ENCODE measurements at places on chromosomes 2 and 18.
A peak's percentile ranks its signal among the peaks of the same experiment; 100 is the strongest.

DNA sequence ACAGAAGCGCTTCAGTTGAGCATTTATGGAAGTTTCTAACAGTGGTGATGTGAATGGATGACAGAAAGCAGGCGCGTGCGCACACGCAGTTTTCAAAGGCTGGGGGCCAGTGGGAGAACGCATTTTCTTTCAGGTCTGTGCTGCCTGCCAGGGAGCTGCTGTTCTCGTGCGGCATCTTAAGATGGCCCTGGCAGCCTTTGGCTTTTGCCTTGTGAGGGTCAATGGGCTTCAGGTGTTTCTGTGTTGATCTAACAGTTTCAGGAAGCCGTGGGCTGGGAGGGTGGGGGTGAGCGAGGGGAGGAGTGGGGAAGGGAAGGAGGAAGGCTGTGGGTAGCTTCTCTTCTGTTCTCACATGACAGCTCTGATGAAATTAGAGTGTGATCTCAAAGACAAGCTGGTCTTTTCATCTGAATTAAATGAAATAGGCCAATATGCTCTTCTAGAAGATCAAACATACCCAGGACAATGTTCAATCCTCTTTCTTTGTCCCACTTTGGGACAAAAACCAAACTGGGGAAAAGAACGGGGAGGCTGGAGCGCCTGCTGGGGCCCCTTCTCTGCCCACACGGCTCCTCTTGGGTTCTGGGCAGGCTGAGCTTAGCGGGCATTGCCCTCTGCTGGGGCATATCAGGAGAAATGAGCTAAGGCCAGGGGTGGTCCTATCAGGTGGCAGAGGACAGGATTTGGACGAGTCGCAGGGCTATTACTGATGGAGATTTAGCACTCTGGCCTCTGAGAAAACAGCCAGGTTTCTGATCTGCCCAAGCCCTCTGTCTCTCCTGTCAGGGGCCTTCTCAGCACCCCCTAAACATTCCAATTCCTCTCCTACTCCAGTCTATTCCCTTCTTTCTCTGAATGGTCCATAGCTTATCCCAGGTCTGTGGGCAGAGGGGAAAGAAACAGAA is 126.2 kb upstream of the LGALSL start:
- DNase-seq: no peak

- DNase-seq: peak; percentile 42
Measured at GRCh38 chr2:8408560-8409460, 273.0 kb upstream of the ID2 start.

DNA sequence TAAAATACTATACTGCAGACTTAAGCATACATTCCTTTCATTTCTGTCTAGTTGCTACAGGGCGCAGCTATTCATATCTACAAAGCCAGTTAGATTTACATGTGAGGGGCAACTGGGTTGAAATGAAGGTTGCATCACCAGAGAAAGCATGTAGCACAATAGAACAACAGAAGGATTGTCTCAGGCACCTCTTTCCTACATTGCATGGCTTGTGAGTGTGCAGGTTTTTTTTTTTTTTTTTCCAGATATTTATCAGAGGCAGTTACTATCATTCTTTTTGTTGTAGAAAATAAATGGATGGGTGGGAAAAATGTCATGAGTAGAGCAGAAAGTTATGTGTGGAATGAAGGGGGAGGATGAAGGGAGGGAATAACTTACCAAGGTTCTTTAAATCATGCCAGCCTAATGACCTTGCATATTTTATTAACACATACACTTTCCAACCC is 86.8 kb downstream of the ERBB4 start:
- DNase-seq: peak; percentile 86

DNA sequence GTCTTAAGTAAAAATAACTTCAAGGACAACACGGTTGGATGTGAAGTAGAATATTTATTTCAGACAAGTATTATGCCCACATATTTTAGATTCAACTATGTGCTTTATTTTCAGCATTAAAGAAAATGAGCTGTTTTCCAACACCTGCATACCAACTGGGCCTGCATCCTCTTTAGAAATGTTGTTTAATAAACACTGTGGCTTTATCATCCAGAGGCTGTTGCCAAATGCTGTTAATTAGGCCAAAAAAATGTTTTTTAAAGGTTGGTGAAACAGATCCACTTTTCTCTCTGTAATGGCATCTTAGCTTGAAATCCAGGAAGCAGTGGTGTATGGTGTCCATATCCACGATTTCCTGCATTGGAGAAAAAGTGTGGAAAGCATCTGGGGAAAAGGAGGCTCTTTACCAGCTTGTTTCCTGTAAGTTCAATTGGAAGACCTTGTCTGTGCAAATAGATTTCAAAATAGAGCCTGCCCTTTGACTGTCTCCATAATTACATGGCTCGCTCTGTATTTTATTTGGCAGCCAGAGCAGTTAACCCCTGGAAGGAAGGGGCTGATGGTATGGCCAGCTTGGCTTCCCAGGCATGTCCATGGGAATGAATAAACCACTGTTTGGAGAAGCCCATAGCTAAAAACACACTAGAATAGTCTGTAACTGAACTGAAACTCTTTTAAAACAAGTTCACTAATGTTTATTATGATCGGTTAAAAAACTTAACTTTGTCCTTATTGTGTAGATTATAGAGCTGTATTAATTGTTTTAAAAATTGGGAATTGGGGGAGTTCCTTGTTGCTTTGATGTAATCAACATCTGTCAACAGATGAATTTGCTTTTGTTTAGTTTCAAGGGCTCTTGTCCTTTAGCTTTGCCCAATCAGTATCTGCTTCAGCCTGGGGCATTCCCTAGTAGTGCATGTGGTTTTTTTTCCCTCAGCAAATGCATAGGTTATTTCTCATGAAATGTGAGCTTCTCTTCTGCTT is 33.0 kb upstream of the DLX1 start:
- DNase-seq: no peak

DNA sequence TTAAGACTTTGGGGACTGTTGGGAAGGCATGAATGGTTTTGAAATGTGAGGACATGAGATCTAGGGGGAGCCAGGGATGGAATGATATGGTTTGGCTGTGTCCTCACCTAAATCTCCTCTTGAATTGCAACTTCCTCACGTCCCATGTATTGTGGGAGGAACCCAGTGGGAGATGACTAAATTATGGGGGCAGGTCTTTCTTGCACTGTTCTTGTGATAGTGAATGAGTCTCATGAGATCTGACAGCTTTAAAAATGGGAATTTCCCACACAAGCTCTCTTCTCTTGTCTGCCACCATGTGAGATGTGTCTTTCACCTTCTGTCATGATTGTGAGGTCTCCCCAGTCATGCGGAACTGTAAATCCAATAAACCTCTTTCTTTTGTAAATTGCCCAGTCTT is 11.5 kb upstream of the MBP start:
- DNase-seq: no peak

GRCh38 chr18:48804856-48805610 is 145.7 kb downstream of the SMAD7 start:
- no peak for DNase-seq

DNA sequence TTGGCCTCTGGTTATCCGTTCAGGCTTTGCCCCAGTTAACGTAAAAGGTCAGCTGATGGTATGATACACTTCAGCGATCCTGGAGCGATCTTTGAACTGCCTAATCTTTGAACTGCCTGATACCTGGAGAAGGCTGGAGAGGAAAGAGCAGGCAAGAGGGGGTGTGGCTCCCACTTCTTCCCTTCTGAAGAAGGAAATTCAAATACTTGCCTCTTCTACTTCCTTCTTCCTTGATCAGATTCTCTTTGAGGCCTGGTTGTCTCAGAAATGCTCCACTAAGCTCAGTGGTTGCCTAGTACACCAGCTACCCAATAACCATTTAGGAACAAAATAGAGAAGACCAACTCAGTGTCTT is 619 bp downstream of the GALM start:
- peak; percentile 69 for DNase-seq

- peak; percentile 29 for DNase-seq
Measured at GRCh38 chr2:121197369-121198091, 87.5 kb downstream of the TFCP2L1 start.

DNA sequence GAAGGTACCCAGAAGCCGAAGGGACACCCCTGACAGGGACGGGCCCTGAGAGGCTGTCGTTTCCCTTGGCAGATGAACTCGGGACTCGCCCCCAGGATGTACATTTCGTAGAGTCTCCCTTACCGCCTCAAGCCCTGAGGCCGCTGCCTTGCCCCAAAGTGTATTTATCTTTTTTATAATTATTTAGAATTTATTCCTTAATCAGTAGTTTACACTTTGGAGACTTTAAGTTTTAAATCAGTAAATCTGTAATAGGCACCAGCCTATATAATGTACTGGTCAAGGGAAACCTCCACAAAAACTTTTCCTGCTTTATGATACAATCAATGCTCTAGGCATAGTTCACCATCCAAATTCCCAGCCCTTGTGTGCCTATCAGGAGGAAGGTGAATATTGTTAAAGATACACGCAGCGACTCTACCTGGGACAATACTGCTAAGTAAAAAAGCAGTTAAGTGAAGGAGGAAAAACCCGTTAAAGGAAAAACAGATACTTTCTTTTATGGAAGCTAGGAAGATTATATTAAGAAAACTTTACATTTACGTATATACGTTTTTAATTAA is 848 bp downstream of the VRK2 start:
- DNase-seq: peak; percentile 12

GRCh38 chr18:39840406-39840805 is 2114.6 kb upstream of the PIK3C3 start:
- no peak for DNase-seq

GRCh38 chr18:30970196-30970816 is 72.2 kb downstream of the DSC3 start:
- peak; percentile 16 for DNase-seq

GRCh38 chr18:70405052-70405451 is 116.2 kb downstream of the SOCS6 start:
- DNase-seq: no peak

DNA sequence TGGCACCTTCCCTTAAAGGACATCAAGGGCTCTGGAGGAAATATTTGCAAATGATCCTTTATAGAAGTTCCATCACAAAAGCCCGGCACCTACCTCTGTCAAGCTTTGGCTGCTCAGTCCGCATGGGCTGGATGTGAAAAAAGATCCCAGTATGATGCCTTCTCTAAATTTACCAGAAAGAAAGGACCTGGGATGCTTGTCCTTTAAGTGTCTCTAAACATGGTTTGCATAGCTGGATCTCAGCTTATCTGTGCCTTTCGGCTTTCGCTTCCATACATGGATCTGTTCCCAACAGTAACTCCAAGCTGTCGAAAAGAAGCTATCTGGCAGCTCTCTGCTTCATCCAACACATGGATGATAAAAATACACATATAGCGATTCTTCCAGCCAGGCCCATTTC is 60.4 kb upstream of the SLC8A1 start:
- DNase-seq: no peak

DNA sequence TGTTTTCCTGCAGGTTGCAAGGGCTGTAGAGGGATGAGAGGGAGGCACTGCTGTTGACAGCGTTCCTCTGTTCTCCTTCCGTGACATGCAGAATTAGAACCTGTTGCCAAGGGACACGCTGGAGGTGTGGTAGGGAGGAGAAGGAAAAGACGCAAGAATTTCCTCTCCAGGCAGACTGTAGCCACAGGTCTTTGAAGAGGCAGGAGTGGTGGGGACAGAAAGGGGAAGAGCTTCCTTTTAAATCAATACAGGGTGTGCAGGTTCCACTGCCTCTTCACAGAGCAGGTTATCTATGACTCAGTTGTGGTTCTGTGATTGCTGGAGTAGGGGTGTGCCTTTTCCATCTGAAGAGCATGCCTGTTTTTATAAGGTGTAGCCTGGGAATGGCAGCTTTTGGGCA is 133.0 kb downstream of the WDSUB1 start:
- no peak for DNase-seq
